ENCODE measurements at places on chromosomes 1 and 21.
A peak's percentile ranks its signal among the peaks of the same experiment; 100 is the strongest.

DNA sequence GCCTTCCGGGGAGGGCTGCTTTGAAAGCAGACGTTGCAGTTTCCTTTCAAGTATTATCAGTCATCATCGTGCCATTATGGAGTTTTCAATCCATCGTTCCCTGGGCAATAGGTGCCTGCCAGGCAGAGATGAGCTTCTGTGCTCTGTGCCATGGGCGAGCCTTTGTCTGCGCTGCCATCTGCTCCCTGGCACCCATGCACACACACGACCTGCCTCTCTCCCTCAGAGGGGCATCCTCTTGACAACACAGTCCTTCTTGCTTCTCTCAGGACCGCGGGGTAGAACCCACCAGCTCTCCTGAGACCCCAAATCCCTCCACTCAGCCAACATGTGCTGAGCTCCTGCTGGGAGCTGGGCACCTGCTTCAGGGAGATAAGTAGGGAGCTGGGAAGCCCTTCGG is 149.3 kb downstream of the HMGB4 start:
- peak; percentile 52 for DNase-seq

- no peak for DNase-seq
These were observed 25.6 kb downstream of the SAMSN1 start for GRCh38 chr21:14520535-14520934.

DNA sequence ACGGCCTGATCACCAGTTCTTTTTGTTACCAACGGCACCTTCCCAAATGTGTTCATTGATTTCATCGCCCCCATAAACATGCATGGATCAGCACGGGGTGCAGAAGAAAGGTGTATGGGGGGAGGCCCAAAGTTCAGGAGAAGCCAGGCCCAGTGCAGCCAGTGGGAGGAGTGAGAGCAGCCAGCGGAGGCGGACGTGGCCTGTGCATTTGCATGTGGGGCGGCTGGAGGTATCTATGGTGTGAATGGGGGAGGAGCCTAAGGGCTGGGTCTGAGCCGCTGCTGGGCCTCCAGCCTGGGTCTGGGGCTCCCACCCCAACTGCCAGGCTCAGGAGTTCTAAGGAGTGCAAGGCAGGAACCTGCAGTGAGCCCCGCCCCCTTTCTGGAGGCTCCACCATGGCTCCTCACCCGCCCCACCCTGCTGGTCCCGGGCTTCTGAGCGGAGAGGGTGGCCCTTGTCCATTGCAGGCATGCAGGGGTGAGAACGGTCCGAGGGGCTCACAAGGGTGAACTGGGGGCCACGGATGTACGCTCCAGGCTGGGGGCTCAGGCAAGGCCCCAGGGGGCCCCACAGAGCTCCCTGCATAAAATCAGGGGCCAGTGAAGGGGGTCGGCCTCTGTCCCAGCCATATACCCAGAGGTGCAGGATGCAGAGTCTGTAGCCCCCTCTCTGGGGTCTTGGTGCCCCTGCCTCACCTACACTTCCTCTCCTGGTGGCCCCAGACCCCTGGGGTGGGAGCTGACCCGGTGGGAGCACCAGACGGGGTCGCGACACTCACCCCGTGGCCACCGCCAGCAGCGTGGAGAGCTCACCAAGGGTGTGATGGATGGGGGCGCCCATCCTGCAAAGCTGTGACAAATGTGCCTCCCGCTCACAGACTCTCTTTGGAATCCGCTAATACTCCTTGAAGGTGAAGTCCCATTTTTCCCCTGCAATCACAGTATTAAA is 31.3 kb upstream of the TTC34 start:
- no peak for DNase-seq

GRCh38 chr1:220882061-220882891 is 3.0 kb downstream of the HLX start:
- no peak for DNase-seq

DNA sequence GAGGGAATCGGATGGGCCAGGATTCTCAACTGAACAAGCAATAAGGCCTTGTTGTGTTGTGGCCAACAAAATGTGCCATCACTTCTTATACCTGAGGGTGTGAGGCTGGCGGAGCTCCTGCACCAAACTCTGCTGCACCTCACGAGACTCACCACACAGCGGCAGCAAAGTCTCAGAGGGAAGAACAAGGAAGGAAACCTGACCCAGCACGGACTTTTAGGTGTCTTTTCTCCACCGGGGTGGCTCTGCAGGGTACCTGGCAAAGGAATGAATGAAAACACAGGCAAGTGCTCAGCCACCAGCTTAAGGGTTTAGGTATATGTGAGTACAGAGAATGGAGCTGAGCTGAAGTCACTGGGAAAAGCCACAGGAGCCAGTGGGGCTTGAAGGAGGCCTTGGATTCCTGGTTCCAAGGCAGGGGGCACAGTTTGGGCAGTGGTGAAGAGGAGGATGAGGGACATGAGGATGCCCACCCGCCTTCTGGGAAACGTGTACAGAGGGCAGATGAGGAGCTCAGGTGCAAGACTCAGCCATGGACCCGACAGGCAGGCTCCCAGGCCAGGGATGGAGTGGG is 31.1 kb upstream of the HSD3B1 start:
- peak; percentile 34 for DNase-seq

DNA sequence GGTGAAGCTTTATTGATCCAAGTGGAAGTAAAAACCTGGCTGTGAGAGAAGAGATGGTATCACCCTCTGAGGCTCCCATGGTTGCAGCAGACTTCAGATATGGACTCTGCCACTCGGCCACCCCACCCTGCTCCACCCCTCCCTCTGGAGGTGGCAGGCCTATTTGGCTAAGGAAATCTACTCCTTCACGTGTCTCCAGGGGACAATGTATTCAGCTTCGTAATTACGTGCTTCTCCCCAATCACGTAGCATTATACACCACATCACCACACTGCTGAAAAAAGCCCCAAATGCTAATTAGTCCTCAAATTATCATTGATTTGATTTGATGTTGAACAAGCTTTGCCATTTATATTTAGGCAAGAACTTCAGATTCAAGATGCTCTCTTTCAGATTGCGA is 220.7 kb downstream of the OMA1 start:
- no peak for DNase-seq

DNA sequence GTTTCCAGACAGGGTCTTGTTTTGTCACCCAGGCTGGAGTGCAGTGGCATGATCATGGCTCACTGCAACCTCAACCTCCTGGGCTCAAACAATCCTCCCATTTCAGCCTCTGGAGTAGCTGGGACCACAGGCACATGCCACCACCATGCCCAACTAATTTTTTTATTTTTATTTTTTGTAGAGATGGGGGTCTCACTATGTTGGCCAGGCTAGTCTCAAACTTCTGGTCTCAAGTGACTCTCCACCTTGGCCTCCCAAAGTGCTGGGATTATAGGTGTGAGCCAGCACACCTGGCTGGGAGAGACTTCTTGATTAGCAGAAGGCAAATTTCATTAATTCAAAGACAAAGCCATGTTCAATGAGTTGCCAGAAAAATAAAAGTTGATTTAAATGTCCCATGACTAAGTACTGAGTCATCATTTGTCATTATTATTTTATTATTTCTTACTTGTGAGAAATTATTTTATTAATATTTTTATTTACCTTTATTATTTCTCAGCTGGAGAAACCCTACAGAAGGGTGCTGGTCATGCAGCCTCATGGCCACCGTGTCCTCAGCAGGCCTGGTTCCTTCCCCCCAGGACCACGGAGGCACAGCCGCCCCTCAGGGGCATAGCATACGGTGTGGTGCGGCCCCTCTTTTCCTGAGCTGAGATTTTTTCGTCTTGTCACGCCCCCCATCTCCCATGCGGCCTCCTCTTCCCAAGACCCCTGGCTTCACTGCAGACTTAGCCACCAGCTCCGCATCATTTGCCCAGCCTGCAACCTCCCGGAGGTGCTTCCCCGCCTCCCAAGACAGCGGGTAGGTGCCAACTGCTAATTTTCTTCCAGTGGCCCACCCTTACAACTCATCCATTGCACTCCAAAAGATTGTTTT is 55.3 kb upstream of the SIM2 start:
- no peak for DNase-seq

DNA sequence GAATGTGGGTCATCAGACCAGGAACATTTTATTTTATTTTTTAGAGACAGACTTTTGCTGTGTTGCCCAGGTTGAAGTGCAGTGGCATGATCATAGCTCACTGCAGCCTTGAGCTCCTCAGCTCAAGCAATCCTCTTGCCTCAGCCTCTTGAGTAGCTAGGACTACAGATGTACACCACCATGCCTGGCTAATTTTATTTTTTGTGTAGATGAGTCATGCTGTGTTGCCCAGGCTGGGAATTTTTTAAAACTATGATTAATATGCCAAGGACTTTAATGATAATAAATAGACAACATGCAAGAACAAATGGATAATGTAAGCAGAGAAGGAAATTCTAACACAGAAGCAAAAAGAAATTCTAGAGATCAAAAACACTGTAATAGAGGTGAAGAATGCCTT is 142.4 kb downstream of the AK5 start:
- DNase-seq = no peak

- DNase-seq = no peak
These were observed 43.9 kb upstream of the TACSTD2 start for GRCh38 chr1:58620926-58621325.

All from cerebellar cortex (tissue), 1 donor.